ENCODE measurements at places on chromosomes 11 and 22.

GRCh38 chr22:32880893-32881596, 79.5 kb downstream of the TIMP3 start:
- H3K27ac ChIP-seq: no peak overlapping the region
- H3K36me3 ChIP-seq: no peaks in the 10 kb centered on the region
- no peak overlapping the region for H3K4me3 ChIP-seq
- H3K4me1 ChIP-seq: peaks cover 4% of the 10 kb centered on the region

- H3K27me3 ChIP-seq: peaks cover 27% of the 10 kb centered on the region
- H3K4me1 ChIP-seq: no peaks in the 10 kb centered on the region
- H3K36me3 ChIP-seq: no peaks in the 10 kb centered on the region
- DNase-seq: no peak
Measured at GRCh38 chr11:72140661-72141060, 5.1 kb downstream of the FOLR3 start.

DNA sequence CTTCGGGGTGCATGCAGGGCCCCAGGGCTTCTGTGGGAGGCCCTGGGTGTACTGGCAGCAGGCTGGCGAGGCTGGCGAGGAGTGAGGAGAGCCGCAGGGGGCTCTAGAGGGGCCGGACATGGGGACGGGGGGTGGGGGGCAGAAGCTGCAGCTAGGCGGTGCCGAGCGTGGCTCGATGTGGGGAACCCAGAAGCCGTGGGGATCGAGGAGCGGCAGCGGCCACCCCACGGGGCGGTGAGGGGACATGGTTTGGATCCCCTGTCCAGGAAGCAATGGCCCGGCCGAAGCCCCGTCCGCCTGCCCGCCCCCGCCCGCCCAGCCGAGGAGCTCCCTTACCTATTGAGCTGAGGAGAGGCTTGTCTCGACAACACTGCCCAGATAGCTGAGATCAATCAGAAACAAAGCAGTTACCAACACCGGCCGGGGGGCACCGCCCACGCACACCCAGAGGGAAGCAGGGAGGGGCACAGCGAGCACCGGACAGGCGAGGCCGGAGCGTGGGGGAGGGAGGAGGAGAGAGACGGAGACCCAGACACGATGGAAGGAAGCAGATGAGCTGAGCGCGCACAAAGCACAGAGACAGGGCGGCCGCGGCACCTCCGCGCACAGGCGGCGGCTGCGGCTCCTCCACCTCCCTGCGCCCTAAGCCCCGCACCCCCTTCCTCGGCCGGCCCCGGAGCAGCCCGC, 38.7 kb downstream of the IGSF9B start:
- peak overlapping the region; percentile 44 for H3K4me3 ChIP-seq
- H3K4me1 ChIP-seq: peaks cover 4% of the 10 kb centered on the region
- H3K36me3 ChIP-seq: peaks cover 27% of the 10 kb centered on the region
- 0 out of 2 replicates have a peak overlapping the region, but pooled peaks have one; percentile 32 for H3K27ac ChIP-seq
- H3K27me3 ChIP-seq: no peaks in the 10 kb centered on the region
- DNase-seq: peak; percentile 42

DNA sequence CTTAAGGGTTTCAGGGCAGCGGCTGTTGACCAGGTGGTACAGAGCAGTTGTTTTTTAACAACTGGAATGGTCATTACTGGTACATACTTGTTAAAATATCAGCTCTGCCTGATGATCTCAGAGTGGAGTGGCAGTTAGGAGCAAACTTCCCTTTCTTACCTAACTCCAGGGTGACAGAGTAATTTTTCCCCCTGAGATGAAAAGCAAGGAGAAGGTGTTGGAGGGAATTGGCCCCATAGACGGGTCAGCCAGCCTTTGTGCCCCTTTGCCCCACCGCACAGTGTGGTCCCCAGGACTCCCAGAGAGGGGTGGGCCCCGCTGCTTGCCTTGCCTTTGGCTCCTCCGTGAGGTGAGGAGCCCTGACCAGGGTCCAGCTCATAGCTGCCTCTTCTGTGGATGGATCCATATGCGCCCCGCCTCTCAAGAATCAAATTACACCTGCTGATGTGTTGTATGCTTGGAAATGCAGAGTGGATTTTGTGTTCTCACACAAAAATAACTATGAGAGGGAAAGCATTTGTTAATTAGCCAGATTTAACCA, 27.0 kb upstream of the SORL1-AS1 start:
- DNase-seq: peak; percentile 39
- peaks cover 15% of the 10 kb centered on the region for H3K36me3 ChIP-seq
- peaks cover 77% of the 10 kb centered on the region for H3K4me1 ChIP-seq
- peak overlapping the region; percentile 54 for H3K4me3 ChIP-seq
- peak overlapping the region; percentile 94 for H3K27ac ChIP-seq

- no peaks in the 10 kb centered on the region for H3K36me3 ChIP-seq
- DNase-seq: no peak
- peaks cover 12% of the 10 kb centered on the region for H3K4me1 ChIP-seq
Measured at GRCh38 chr11:9092853-9093778, 1.7 kb upstream of the SCUBE2 start.

- H3K4me3 ChIP-seq: no peak overlapping the region
Measured at GRCh38 chr22:29050457-29050856, 11.2 kb downstream of the C22orf31 start.

DNA sequence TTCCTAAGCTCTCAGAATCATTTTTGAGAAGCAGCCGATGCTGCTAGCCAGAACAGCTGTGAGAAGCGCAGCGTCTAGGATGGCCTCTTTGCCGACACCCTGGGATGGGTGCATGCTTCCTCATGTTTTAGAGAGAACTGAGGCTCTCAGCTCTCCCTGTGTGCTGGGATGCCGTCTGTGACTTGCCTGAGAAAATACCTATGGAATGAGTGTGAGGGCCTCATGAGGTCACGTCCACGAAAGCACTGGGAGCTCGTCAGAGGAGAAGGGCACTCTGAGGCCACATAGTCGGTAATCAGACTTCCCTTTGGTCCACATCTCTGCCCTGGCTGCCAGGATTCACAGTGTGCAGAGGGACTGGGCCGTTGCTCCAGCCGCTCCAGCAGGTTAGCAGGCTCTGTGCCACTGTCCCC, 54.7 kb downstream of the MICAL3 start:
- peak overlapping the region; percentile 55 for H3K27ac ChIP-seq
- H3K27me3 ChIP-seq: no peaks in the 10 kb centered on the region
- no peak overlapping the region for H3K4me3 ChIP-seq
- DNase-seq: no peak
- H3K36me3 ChIP-seq: 0 out of 2 replicates have a peak, but pooled peaks cover 7% of the 10 kb centered on the region
- H3K4me1 ChIP-seq: peaks cover 32% of the 10 kb centered on the region

DNA sequence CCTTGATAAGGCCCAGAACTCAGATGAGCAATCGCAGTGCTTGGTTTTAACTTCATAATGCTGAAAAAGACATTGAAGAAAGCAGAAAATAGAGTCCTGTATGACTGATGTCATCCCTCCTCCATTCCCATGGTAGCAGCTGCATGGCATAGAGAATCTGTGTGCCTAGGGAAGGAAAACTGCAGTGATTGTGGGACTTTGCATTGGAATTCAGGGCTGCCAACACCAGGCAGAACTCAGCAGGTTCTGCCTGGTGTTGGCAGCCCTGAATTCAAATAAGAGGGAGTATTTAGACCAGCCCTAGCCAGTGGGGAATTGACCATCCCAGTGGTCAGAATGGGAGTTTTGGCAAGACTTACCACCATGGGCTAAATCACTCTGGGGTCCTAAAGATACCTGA, 1016.0 kb downstream of the FAM181B start:
- H3K27ac ChIP-seq: no peak overlapping the region
- no peak overlapping the region for H3K4me3 ChIP-seq
- DNase-seq: no peak
- no peaks in the 10 kb centered on the region for H3K36me3 ChIP-seq

GRCh38 chr11:109914809-109915653, 178.2 kb upstream of the ZC3H12C start:
- H3K27me3 ChIP-seq: no peaks in the 10 kb centered on the region
- peaks cover 5% of the 10 kb centered on the region for H3K4me1 ChIP-seq

DNA sequence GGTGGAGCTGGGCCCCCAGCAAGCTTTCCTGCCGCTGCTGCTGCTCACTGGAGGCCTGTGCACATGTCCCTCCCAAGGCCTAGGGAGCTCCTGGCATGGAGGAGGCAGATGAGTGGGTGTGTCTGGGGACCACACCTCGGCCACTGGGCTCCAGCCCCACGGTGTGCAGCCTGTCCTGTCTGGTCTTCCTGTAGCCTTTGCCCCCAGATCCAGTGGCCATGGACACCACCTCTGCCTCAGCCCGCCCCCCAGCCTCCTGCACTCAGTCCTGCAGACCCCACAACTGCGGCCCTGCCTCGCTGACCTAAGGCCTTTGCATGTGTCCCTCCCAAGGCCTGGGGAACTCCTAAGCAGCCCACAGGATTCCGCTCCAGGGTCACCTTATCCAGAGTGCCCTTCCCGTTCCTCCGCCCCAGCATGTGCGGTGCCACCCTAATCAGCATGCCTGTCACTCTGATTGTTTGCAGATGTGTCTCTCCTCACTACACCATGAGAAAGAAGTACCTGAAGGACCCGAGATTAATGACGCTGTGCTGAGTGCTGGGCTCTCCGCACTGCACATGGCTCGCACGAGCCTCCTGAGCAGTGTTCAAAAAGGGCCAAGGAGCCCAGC, 8.6 kb downstream of the GAL start:
- H3K27me3 ChIP-seq: no peaks in the 10 kb centered on the region
- H3K4me3 ChIP-seq: no peak overlapping the region
- peak overlapping the region; percentile 45 for H3K27ac ChIP-seq
- H3K36me3 ChIP-seq: peaks cover 26% of the 10 kb centered on the region
- H3K4me1 ChIP-seq: peaks cover 53% of the 10 kb centered on the region
- DNase-seq: no peak

DNA sequence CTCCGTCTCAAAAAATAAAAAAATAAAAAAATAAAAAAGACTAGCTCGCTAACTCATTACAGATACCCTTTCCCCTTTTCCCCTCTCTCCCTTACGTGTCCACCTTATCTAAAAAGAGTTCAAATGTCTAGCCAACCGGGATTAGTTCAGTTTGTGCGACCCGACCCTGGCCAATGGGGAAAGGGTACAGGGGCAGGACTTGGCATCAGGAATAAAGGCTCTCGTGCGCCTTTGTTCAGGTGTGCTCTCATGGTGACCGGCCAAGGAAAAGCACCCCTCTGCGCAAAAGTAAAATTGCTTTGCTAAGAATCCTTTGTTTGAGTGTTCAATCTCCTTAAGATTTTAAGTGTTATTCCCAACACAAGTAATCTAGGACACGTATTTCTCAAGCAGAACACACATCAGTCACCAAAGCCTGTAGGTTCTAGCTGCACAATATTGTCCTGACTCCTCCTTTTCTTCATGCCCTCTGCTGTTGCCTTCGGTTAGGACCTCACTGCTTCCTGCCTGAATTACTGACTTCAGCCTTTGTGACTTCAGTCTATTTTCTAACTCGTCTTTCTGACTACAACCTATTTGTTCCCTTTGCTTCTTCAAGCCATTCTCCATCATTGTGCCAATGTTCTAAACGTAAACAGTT, 20.7 kb upstream of the CECR2 start:
- H3K4me1 ChIP-seq: peaks cover 7% of the 10 kb centered on the region
- DNase-seq: no peak
- no peaks in the 10 kb centered on the region for H3K36me3 ChIP-seq
- H3K4me3 ChIP-seq: no peak overlapping the region

DNA sequence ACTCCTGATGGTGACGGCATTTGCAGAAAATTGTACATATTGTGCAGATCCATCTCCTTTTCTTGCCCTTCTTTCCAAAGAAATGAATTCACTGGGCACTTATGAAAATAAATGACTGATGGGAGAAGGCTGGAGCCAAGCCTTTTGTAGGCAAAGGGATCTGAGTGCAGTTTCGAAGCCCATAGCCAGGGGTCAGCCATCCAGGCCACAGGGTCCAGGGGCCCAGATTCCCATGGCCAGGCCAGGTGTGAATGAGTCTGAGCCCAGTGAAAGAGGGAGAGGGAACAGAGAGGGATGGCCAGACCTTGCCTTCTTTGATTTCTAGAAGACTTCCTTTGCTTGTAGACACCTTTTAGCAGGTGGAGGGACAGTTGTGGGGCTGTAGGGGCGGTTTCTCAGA, 209.1 kb downstream of the KIRREL3 start:
- peak; percentile 57 for DNase-seq
- H3K27ac ChIP-seq: no peak overlapping the region
- H3K36me3 ChIP-seq: no peaks in the 10 kb centered on the region

- H3K27me3 ChIP-seq: no peaks in the 10 kb centered on the region
- H3K27ac ChIP-seq: no peak overlapping the region
- H3K36me3 ChIP-seq: peaks cover 18% of the 10 kb centered on the region
- H3K4me3 ChIP-seq: no peak overlapping the region
Measured at GRCh38 chr11:12917822-12918221, 91.3 kb upstream of the RASSF10 start.

DNA sequence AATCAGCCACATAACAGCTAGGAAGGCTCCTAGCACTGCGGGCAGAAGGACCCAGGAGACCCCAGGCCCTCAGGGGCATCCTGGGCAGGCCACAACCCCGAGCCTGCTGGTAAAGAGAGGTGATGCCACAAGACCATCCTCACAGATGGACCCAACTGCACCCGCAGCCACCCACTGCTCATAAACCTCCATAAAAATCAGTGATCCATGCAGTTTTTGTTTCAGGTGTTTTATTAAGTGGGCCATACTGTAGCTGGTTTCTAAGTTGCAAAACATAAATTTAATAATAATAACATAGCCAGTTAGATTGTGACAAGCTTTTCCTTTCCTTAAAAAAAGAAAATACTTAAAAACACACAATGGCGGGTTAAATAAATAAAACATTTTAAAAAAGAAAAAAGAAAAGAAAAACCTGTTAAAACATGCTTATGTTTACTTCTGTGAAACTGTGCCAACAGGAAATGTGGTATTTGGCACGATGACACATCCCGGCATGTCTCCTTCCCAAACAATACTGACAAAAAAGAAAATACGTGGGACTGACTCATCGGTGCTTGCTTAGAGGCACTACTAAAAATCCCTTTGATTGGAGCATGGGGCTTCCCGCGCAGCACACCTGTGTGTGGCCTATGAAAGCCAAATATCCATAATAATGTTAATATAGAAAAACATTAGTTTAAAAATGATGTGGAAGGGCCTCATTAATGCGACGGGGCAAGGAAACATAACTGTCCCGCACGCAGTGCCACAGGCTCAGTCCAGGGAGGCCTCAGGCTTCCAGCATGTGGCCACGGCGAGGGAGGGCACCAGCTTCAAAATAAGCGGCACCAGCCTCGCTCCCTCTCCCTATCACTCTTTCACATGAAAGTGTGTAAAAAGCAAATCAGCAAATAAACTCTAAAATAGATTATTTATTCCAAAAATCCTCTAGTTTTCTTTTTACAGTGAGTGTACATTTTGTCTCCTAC, 47.5 kb upstream of the SCUBE2 start:
- DNase-seq: no peak
- no peaks in the 10 kb centered on the region for H3K27me3 ChIP-seq
- peaks cover 14% of the 10 kb centered on the region for H3K4me1 ChIP-seq
- H3K36me3 ChIP-seq: peaks cover 36% of the 10 kb centered on the region
- no peak overlapping the region for H3K27ac ChIP-seq
